Heart right ventricle (tissue), 16 donors: ENCODE measurements at places on chromosomes 7 and 10. TPM values are rescaled to one million over a fixed set of nuclear protein-coding genes. Genes with fewer than 3 reads are reported as not detected.

- H3K4me1 ChIP-seq, result no peaks in the 10 kb centered on the region
- no peak overlapping the region for H3K4me3 ChIP-seq
- DNase-seq, result no peak
Measured at GRCh38 chr7:20095436-20095835, 121.7 kb downstream of the MACC1 start.

DNA sequence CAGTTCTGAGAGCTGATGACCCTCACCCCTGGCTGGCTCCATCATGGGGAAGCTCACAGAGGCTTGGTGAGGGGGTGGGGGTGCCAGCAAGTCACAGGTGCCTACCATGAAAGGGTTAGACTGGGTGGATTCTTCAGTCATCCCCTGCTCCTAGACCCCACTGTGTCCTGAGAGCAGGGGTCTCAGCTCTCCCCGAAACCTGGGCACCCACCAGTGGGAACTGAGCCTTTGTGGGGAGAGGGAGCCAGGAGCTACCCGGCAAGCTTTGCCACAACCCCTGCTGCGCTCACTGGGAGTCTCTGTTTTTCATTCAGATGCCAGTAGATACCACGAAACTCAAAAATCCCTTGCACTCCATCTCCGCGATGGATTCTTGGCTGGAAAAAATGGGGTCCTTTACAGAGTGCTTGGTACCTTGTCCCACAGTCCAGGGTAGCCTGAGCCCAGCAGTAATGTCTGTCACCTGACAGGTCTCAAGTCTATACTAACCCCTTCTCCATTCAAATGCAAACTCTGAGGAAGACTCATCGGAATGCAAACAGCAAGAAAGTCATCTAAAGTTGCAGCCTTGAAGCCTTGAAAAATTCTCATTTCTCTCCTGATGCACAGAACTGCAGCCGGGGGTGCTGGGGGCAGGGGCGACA, 48.9 kb upstream of the ENO4 start:
- no peak for DNase-seq
- peaks cover 26% of the 10 kb centered on the region for H3K27me3 ChIP-seq
- H3K4me1 ChIP-seq, result no peaks in the 10 kb centered on the region
- H3K27ac ChIP-seq, result no peak overlapping the region
- no peaks in the 10 kb centered on the region for H3K36me3 ChIP-seq

GRCh38 chr10:84198206-84198915, 4.0 kb downstream of the CDHR1 start:
- no peak for DNase-seq
- no peaks in the 10 kb centered on the region for H3K36me3 ChIP-seq
- no peak overlapping the region for H3K4me3 ChIP-seq
- H3K27ac ChIP-seq, result no peak overlapping the region

- H3K27me3 ChIP-seq, result no peaks in the 10 kb centered on the region
- H3K4me1 ChIP-seq, result no peaks in the 10 kb centered on the region
- no peak for DNase-seq
- no peaks in the 10 kb centered on the region for H3K36me3 ChIP-seq
- no peak overlapping the region for H3K27ac ChIP-seq
Measured at GRCh38 chr10:50850578-50851230, 34.7 kb downstream of the A1CF start.

- no peak for DNase-seq
- no peak overlapping the region for H3K27ac ChIP-seq
- H3K4me1 ChIP-seq, result no peaks in the 10 kb centered on the region
Measured at GRCh38 chr7:142874837-142875236, 10.7 kb downstream of the TRPV6 start.

DNA sequence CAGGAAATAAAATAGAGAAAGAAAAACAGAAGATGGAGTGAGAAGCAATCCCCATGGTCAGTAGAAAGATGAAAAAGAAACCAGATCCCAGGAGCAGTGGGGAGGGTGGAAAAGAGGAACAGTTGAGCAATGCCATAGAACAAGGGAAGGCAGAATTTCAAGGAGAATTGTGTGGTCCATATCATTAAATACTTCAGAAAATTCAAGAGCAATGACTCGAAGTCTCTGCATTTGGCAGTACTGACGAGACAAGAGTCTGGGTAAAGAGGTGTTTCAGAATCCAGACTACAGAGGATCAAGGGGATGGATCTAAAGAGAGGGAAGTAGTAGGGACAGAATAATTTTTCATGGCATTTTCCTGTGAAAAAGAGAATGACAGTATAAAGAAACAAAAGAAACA, 512.6 kb downstream of the PHTF2 start:
- H3K4me3 ChIP-seq, result no peak overlapping the region
- DNase-seq, result no peak
- no peak overlapping the region for H3K27ac ChIP-seq
- H3K36me3 ChIP-seq, result no peaks in the 10 kb centered on the region

- DNase-seq, result no peak
- H3K27me3 ChIP-seq, result no peaks in the 10 kb centered on the region
- no peaks in the 10 kb centered on the region for H3K4me1 ChIP-seq
- H3K36me3 ChIP-seq, result peaks cover 52% of the 10 kb centered on the region
Measured at GRCh38 chr7:23275912-23276311, 23.2 kb upstream of the MALSU1 start.

GRCh38 chr7:55794527-55794926, 68.0 kb downstream of the SEPTIN14 start:
- no peak overlapping the region for H3K4me3 ChIP-seq
- no peaks in the 10 kb centered on the region for H3K36me3 ChIP-seq
- H3K27ac ChIP-seq, result no peak overlapping the region
- no peaks in the 10 kb centered on the region for H3K4me1 ChIP-seq
- no peaks in the 10 kb centered on the region for H3K27me3 ChIP-seq

- no peak overlapping the region for H3K4me3 ChIP-seq
- DNase-seq, result peak; percentile 69
- no peaks in the 10 kb centered on the region for H3K27me3 ChIP-seq
- H3K4me1 ChIP-seq, result no peaks in the 10 kb centered on the region
- no peak overlapping the region for H3K27ac ChIP-seq
Measured at GRCh38 chr7:46173476-46174195, 252.6 kb upstream of the IGFBP3 start.

GRCh38 chr10:79940431-79940830, 8.5 kb downstream of the SFTPD start:
- H3K36me3 ChIP-seq, result no peaks in the 10 kb centered on the region
- no peaks in the 10 kb centered on the region for H3K4me1 ChIP-seq
- no peak for DNase-seq
- no peaks in the 10 kb centered on the region for H3K27me3 ChIP-seq
- H3K27ac ChIP-seq, result no peak overlapping the region
- no peak overlapping the region for H3K4me3 ChIP-seq

DNA sequence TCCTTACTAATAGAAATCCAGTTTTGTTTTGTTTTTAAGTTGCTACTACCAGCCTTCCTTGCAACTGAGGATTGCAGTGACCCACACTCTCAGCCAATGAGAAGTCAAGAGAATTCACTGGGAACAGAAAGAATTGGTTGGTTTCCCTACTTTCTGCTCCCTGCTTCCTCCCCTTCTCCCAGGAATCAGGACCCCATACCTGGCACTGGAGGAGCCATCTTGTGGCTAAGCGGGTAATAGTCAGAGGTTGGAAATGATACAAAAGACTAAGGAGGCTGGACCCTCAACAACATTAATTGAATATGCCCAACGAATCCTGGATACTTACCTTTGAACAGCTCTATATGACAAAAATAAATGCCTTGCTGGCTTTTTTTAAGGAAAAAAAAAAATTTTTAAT, 6.3 kb downstream of the TMEM176A start:
- no peak for DNase-seq
- peaks cover 24% of the 10 kb centered on the region for H3K36me3 ChIP-seq
- H3K27me3 ChIP-seq, result no peaks in the 10 kb centered on the region
- no peaks in the 10 kb centered on the region for H3K4me1 ChIP-seq
- no peak overlapping the region for H3K27ac ChIP-seq

- peaks cover 20% of the 10 kb centered on the region for H3K4me1 ChIP-seq
- H3K27me3 ChIP-seq, result peaks cover 57% of the 10 kb centered on the region
- peak within 1 kb of the TSS; percentile 27 for H3K4me3 ChIP-seq
Measured at GRCh38 chr10:70052462-70053217, at the start of gene MACROH2A2. MACROH2A2 (plus strand) TSS chr10:70052846; CDS start chr10:70075659, 22,813 bp downstream.

GRCh38 chr7:98810153-98810802, 59.5 kb downstream of the TMEM130 start:
- H3K27ac ChIP-seq, result no peak overlapping the region
- H3K36me3 ChIP-seq, result no peaks in the 10 kb centered on the region
- DNase-seq, result no peak
- no peak overlapping the region for H3K4me3 ChIP-seq
- no peaks in the 10 kb centered on the region for H3K4me1 ChIP-seq

GRCh38 chr7:952548-953441, 1.7 kb downstream of the ADAP1 start:
- H3K27ac ChIP-seq, result no peak overlapping the region
- peak overlapping the region; percentile 60 for H3K4me3 ChIP-seq
- no peaks in the 10 kb centered on the region for H3K36me3 ChIP-seq
- no peak for DNase-seq
- peaks cover 39% of the 10 kb centered on the region for H3K27me3 ChIP-seq

GRCh38 chr10:14782691-14783363, 8.1 kb upstream of the FAM107B start:
- no peak overlapping the region for H3K4me3 ChIP-seq
- H3K36me3 ChIP-seq, result no peaks in the 10 kb centered on the region
- H3K27ac ChIP-seq, result no peak overlapping the region
- H3K4me1 ChIP-seq, result peaks cover 11% of the 10 kb centered on the region
- no peaks in the 10 kb centered on the region for H3K27me3 ChIP-seq

DNA sequence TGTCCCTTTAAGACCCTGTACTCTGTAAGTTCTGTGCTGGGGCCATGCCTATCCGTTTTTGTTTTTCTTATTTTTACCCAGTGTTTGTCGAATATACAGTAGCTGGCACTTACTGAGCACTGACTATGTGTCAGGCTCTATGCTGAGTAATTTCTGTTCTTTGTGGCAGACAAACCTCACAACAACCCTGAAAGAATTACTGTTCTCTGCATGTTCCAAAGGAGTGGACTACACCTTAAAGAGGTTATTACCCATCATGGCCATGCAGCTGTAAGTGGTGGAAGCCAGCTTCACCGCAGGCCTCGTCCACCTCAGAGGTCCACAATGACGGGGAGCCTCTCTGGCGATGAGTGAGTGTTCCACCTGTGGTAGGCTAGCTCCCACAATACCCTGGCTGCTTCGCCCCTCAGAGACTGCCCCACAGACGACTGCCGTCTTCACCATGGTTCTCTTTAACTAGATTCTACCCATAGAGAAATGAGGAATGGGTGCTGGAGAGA, 30.1 kb upstream of the RBM20 start:
- no peaks in the 10 kb centered on the region for H3K36me3 ChIP-seq
- H3K4me3 ChIP-seq, result no peak overlapping the region

DNA sequence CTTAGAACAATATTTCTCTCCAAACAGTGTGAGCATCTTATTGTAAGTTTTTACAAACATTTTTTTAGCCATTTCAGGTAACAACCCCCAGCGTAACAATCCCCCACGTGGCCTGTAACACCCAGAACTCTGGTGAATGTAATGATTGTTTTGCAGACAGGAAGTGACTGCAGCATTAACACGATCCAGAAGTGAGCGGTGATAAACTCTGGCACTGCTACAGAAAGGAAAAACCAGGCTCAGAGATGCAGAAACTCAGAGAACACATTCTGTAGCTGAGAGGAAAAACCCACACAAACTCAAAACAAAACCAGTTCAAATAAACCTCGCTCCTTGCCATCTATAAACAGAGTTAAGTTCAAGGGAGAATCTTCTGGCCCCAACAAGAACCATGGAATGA, 285.7 kb downstream of the FGFR2 start:
- H3K4me3 ChIP-seq, result no peak overlapping the region
- DNase-seq, result no peak
- no peaks in the 10 kb centered on the region for H3K4me1 ChIP-seq
- no peaks in the 10 kb centered on the region for H3K36me3 ChIP-seq

GRCh38 chr7:101108330-101108857, 18.5 kb upstream of the SERPINE1 start:
- H3K4me3 ChIP-seq, result no peak overlapping the region
- peak overlapping the region; percentile 26 for H3K27ac ChIP-seq
- peaks cover 51% of the 10 kb centered on the region for H3K4me1 ChIP-seq
- peak; percentile 59 for DNase-seq
- H3K27me3 ChIP-seq, result no peaks in the 10 kb centered on the region

- peak; percentile 75 for DNase-seq
- H3K4me1 ChIP-seq, result peaks cover 75% of the 10 kb centered on the region
- H3K36me3 ChIP-seq, result no peaks in the 10 kb centered on the region
- H3K27ac ChIP-seq, result peak overlapping the region; percentile 91
Measured at GRCh38 chr7:44257618-44258422, 57.0 kb downstream of the YKT6 start.

- no peak for DNase-seq
- H3K27me3 ChIP-seq, result peaks cover 10% of the 10 kb centered on the region
- H3K27ac ChIP-seq, result no peak overlapping the region
- H3K36me3 ChIP-seq, result no peaks in the 10 kb centered on the region
- no peaks in the 10 kb centered on the region for H3K4me1 ChIP-seq
- no peak overlapping the region for H3K4me3 ChIP-seq
Measured at GRCh38 chr10:52783726-52784125, 11.1 kb upstream of the MBL2 start.

DNA sequence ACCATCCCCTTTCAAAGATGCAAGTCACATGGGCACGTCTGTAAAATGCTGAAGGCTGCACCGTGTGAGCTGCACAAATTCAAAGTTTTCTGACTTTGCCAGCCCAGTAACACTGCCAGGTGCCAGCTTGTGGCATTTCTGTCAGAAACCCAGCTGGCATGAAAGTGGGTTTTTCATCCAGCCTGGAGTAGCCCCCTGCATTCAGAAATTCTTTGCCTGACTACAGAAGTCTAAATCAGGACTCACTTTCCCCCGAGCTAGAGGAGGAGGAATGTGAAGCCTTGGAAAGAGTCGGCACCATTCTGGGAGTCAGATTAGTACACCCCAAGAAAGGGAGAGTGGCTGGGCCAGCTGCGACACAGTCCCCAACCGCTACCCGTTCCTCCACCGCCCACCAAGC, 56.7 kb upstream of the EN2 start:
- no peaks in the 10 kb centered on the region for H3K36me3 ChIP-seq
- no peak overlapping the region for H3K4me3 ChIP-seq
- H3K4me1 ChIP-seq, result no peaks in the 10 kb centered on the region

GRCh38 chr7:69769826-69770225, 171.6 kb downstream of the AUTS2 start:
- no peaks in the 10 kb centered on the region for H3K36me3 ChIP-seq
- H3K27me3 ChIP-seq, result no peaks in the 10 kb centered on the region
- H3K4me3 ChIP-seq, result no peak overlapping the region
- no peak overlapping the region for H3K27ac ChIP-seq

The GLCCI1 gene
- total RNA-seq, result 4.0 TPM

The MICALL2 gene
- total RNA-seq, result 8.9 TPM

The CABCOCO1 gene
- total RNA-seq, result not detected

The SEMA4G gene
- total RNA-seq, result 0.26 TPM

The EPHB6 gene
- total RNA-seq, result 3.6 TPM

The CRTAC1 gene
- 1.3 TPM for total RNA-seq

The PRF1 gene
- total RNA-seq, result 0.33 TPM

The ZNF503 gene
- total RNA-seq, result 4.1 TPM

The TWIST1 gene
- total RNA-seq, result 3.5 TPM

The ZFYVE27 gene
- 12.6 TPM for total RNA-seq

The NKX2-3 gene
- not detected for total RNA-seq

The TFPI2 gene
- 1.1 TPM for total RNA-seq
